ENCODE measurements at places on chromosomes 3 and 15.

GRCh38 chr3:13536432-13536831 is 12.5 kb upstream of the FBLN2 start:
- DNase-seq, result no peak

GRCh38 chr3:73475175-73475574 is 149.6 kb downstream of the PDZRN3 start:
- no peak for DNase-seq

DNA sequence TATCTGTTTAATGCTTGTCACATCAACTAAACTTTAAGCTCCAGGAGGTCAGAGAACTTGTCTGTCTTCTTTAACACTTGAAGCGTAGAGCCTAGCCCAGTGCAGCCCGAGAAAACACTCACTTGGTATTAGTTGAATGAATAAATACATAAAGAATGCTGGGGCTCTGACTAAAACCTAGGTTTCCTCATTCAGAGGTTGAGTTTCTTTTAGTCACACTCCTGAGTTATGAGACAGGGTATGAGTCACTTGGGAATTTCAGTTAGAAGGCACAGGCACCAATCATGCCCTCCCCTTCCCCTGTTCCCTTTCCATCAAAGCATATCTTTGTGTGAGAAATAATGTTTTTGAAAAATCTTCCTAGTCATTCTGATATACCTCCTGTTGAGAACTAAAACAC is 589.8 kb upstream of the DPPA4 start:
- DNase-seq, result peak; percentile 96

GRCh38 chr3:150868282-150868681 is 37.0 kb downstream of the MINDY4B start:
- no peak for DNase-seq

DNA sequence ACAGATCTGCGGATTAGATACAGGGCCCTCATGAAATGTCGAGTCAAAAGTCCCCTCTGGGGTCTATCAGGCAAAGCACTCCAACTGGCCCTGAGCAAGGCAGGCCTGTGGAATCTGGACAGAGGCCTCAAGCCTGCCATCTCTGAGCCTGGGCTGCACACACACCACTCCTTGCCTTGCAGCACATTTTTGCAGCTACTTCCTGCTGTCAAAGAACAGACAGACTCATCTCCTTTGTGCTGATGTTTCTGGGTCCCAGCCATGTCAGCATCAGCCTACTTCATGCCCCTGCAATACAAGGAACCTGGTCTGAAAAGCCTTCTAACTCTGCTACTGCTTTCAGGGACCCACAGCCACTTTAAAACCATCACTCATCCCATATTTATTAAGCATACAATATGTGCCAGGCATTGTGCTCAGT is 60.6 kb upstream of the IL12A start:
- DNase-seq, result no peak

DNA sequence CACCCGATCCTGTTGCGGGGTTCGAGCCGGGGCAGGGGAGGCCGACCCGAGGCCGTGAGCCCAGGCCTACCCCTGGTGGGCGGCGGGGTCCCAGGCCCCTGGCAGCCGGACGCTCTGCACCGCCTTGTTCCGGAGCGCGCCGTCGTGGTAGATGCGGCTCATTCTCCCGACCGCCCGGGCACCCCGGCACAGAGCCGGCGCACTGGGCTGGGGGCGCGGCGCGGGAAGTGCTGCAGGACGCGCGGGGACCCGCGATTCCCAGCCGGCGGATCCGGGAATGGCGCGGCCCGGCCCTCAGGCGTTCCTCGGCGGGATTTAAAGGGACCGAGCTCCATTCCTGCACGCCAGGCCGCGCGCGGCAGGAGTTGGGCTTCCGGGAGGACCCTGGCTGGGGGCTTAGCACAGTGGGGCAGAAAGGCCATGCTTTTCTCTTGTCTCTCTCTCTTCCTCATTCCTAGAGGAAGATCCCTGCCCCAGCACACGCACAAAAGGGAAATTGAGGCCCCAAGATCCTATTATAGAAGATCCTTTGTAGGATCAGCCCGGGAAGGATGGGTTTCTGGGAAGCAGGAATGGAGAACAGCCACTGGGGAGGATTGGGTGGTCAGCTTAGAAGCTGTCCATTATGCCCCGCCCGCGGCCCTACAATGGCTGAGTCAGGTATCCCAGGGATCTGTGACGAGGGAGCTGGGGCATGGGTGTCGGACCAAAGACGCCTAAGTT is at the start of gene ARPIN:
Gene ARPIN, minus strand, starts transcription at position 279 of the 723 bp plus-strand sequence. Its CDS starts 117 bp downstream, at position 162.
- peak; percentile 59 for DNase-seq

GRCh38 chr3:97863031-97863430 is 41.2 kb downstream of the CRYBG3 start:
- DNase-seq, result peak; percentile 5

GRCh38 chr15:60469893-60470641 is 8.9 kb downstream of the ICE2 start:
- no peak for DNase-seq

- no peak for DNase-seq
These were observed 254.5 kb upstream of the CFAP20DC start for GRCh38 chr3:59304296-59304695.

DNA sequence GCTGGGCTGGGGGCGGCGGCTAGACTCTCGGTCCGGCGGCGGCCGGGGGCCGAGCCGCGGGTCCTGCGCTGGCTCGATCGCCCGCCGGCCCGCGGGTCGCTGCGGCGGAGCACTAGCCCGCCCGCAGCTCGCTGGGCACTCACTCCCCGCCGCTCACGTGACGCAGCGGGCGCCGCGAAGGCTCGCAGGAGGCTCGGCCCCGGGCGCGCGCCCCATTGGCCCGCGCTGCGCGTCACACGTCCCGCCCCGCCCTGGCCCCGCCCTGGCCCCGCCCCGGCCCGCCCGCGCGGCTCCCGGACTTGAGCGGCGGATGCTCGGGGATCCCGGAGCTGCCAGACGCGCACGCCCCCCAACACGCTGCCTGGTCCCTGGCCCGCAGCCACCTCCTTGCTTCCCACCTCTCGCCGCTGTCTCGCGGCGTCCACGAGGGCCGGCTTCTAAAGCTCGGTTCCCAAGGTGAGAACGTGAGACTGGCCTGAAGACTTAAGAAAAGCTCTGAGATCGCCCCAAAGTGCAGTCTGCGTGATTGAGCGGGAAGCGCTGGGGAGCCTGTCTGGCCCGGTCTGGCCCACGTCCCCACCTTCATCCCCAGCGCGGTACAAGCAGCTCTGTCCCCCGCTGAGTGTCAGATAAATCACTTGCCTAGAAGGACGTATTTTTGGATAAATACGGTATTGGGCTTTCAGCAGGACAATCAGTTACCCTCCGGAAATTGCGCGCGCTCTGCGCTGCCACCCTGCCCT is at the start of gene KLF15:
Gene KLF15, minus strand, starts transcription at position 114 of the 743 bp plus-strand sequence. CDS start 4,486 bp downstream, outside the sequence.
- peak; percentile 92 for DNase-seq

DNA sequence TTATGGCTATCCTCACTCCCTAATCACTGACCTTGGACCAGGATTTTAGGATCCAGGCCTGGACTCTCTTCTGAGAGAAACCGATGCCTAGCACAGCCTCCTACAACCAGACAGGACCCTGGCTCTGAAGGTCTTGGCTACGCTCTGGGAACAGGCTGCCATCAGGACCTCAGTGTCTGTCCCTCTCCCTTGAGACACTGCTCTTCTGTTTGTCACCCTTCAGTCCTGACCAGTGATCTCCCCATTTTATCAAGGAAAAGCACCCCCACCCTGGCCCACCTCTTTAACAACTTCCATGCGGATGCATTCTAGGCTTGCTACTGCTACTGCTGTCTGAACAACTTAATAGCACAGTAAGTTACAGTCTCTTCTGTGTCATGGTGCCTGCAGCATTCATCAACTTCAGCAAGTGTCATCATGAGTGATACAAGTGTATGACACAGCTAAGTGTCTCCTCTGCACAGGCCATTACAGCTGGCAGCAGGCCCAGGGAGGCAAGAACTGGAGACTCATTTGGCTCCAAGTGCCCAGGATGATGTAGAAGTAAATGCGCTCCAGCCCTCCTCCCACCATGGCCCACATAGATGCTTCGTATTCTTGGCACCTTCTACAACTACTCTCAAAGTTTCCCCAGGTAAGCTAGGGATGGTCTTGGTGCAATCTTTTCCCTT is 302.4 kb downstream of the EPHB1 start:
- DNase-seq, result no peak

DNA sequence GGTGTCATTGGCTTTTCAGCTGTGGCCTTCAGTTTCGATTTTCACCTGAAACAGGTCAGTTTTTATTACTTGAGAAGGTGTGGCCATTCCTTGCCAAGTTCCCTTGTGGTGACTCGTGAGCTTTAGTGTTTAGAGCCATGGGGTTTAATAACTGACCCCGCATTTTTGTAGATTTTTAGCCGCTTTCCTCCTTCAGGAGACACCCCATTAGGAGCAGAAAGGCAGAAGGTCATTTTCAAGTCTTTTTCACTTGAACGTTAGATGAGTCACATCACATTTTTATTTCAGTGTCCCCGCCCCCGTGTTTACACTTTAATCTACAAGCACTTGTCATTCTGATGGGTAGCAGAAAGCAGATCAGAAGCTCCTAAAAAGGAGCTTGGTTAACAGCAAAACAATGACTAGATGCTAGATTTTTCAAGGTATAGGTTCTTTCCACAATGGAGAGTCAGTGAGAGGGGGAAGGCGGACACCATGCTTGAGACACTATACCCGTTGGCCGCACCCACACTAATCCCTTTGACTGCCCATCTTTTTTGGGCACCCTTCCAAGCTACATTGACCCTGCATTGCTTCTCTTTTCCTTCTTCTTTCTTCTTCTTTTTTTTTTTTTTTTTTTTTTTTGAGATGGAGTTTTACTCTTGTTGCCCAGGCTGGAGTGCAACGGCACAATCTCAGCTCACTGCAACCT is 132.7 kb downstream of the GHSR start:
- DNase-seq, result peak; percentile 38

DNA sequence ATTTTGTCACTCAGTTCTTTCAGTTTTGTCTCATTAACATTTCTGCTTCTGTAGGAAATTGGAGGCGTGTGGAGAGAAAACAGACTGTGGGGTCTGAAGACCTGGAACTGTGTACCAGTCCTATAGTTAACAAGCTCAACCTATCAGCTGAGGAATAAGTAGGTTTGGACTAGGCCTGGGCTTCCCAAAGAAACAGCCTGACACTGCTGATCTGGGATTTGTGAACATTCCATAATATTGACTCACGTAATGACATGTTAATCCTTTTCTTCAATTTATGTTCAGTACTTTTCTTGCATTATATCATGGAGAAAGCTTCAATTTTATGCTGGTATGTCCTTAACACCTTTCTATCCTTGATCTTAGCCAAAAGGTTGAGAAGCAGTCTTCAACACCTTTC is 181.6 kb upstream of the RORA start:
- DNase-seq, result no peak

- peak; percentile 66 for DNase-seq
These were observed 44.8 kb downstream of the KBTBD12 start for GRCh38 chr3:127959873-127960272.

DNA sequence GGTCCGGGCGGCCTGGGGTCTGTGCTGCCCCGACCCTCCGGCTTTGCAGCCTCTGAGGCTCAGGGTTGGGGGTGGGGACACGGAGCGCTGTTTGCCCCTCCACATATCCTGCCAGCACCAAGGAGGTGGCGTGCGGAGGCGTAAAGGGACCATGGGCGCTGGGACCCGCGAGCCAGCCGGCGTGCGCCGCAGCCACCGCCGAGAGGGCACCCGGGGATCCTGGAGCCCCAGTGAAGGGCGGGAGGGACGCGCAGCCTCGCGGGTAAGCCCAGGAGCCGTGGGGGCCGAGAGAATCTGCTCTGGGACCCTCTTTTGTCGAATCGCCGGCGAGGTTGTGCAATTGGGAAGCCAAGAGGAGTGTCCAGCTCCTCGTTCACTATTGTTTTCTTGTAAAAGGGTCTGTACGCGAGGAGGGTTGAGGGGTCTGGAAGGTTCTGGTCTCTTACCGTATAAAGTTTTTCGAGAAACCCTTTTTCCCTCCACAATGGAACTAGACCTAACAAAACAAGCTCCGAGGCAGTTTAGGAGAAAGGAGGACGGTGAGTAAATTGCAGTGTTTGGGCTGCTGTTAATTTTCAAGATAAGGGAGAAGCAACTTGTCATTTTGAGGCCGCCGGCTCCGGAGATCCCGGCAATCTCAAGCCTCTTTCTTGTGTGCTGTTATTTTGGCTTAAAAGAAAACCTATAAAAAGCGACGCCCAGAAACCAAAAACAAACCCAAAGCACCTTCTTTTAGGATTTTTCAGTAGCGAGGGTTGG is 29.9 kb upstream of the ST3GAL6 start:
- no peak for DNase-seq

DNA sequence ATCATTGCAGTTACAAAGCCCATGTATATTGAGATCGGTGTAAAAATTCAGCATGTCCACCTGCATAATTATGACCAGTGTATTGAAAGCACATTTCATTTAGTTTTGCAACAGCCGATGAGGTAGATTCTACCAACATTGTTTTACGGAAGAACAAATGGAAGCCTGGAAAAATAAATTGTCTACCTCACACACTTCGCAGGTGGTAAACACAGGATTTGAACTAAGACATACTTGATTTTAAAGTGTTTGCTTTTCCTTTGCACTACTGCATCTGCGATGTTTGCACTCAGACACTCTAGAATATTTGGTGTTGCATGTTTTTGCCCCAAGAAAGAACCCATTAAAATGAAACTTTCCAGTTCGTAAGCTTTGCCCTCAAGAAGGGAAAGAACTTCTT is 148.4 kb downstream of the PGPEP1L start:
- DNase-seq, result no peak

DNA sequence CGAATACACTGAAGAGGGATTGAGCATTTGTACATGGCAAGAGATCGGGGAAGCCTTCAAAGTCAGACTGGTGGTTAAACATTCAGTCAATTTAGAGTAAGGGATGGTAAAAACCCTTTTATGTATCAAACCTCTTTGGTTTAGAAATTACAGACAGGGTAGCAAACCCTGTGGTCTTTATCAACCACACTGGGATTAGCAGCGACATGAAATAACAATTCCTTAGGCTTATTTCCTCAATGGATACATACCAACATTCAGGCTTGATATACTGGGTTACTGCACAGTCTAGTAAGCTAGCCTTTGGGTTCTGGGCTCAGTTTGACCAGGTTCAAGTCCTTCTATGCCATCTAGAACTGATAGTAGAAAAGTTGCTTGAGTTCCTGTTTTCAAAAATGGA is 127.4 kb downstream of the THRB start:
- DNase-seq, result no peak

GRCh38 chr3:26562021-26562768 is 60.4 kb upstream of the LRRC3B start:
- no peak for DNase-seq

- no peak for DNase-seq
These were observed 142.2 kb downstream of the MYO9A start for GRCh38 chr15:71975816-71976150.

- no peak for DNase-seq
These were observed 1286.6 kb upstream of the ALCAM start for GRCh38 chr3:104080088-104080626.

DNA sequence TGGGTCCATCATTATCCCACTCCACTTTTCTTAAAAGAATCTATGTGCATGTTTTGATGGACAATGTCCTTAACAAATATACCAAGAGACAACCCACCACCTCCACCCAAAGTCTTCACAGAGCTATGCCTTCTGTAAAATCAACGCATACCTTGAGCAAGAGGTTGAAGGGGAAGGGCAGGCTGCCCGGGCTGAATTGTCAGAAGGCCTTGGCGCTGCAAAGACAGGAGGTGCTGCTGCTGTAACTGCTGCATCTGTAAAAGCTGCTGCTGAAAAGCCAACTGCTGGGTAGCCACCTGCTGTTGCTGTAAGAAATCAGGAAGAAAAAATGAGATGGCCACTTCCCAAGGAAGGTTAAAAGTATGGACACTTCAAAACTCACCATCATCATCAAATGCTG is 536.7 kb downstream of the FOXP1 start:
- no peak for DNase-seq

All from COLO829 (cell line).